ENCODE measurements at places on chromosomes 7 and 10.

GRCh38 chr7:64893401-64893800 lies 9.7 kb upstream of the ZNF273 start:
- DNase-seq: no peak

- DNase-seq: no peak
Measured at GRCh38 chr10:75049316-75050148, 61.9 kb upstream of the SAMD8 start.

DNA sequence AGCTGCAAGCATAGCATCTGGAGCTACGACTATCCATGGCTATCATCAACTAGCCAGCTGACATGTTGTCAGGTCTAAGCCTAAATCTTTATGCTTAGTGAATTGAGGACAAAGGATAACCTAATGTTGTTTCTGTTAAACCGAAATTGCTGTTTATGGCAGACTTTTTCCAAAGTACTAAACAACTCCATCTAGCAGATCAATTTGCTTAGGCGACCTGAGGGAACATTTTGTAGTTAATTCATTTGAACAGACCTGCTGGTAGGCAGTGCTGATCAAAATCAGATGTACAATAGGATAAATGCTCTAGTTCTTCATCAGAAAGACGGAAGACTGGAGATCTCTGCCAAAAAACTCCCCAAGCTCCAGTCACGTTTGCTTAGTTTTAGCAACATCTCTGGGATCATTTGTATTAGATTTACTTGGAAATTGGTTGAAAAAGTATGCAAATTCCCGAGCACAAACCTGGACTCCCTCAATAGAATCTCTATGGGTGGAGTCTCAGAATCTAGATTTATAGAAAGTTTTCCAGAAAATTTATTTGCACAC lies 301.6 kb upstream of the NRP1 start:
- DNase-seq: no peak

- no peak for DNase-seq
Measured at GRCh38 chr7:32142649-32143048, 72.4 kb upstream of the PDE1C start.

GRCh38 chr7:116738378-116738777 lies 66.4 kb downstream of the MET start:
- DNase-seq: no peak

- no peak for DNase-seq
Measured at GRCh38 chr10:123157210-123157609, 3.0 kb downstream of the BUB3 start.

- no peak for DNase-seq
Measured at GRCh38 chr10:21463436-21463835, 62.0 kb downstream of the SKIDA1 start.

DNA sequence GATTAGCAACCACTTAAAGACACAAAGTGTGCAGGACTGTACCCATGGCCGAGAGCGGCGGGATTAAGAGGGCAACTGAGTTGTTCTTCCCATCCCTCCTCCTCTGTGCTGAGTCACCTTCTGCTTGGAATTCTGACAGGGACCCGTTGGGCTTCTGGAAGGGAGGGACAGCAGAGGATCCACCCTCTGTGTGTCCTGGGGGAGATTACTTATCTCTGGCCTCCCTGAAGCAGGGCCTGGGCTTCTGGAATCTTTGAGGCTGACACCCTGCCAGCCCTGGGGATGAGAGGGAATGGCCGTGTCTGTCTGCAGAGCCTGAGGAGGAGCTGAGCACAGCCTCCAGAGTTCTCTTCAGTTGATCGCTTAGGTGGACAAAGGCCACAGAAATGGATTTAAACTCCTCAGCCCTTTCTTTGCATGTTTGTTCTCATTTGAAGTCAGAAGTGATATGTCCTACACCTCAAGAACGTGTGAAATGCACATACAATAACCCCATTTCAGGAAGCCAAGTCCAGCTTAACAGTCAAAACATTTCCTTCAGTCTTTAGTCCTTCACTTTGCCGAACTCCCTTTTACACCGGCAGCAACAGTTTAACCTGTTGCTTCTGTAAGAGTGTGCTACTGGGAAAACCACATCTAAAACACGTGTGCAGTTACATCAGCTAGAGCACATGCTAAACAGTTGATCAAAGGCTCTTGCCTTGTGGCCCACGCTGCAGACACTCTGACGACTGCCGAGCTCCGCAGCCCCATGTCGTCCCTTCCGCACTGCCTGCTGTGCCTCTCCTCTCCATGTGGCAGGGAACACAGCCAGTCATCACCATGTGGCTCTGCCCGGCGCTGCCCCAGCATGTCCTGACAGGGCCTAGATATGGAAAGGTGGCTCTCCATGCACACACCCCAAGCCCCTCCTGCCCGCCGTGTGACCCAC lies 55.7 kb downstream of the IKZF1 start:
- no peak for DNase-seq

- DNase-seq: no peak
Measured at GRCh38 chr10:102508506-102508905, 4.7 kb downstream of the SUFU start.

GRCh38 chr7:33921216-33921938 lies 16.0 kb downstream of the BMPER start:
- DNase-seq: no peak

DNA sequence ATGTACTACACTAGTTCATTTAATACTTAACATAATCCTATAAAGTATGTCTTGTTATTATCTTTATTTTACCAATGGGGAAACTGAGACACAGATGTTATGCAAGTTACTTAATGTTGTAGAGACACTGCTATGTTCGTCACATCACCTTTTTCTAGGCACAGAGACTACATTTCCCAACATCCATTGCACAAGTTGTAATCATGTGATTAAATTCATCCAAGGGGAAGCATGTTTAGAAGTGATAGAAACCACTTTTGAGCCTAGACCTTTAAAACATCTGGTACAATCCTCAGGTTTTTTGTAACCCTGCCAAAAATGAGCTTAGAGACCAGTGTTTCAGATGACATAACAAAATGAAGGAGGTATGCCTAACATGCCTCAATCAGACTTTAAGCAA lies 386.8 kb upstream of the HPS1 start:
- DNase-seq: no peak

DNA sequence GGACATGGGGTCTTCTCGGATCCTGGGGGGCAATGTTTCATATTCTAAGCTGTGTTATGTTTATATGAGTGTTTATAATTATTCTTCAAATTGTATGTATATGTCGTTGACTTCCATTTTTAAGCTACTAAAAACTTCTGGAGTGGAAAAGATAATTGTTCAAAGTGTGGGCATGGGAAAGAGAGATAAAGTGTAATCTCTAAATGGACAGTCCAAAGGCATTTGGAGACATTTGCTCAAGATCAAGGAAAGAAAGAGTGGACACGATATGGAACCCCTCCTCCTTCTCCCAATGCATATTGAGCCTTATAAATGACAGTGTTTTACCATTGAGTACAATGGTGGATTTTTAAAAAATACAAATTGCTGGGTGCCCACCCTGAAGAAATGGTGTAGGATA lies 81.1 kb downstream of the SDHAF3 start:
- no peak for DNase-seq

DNA sequence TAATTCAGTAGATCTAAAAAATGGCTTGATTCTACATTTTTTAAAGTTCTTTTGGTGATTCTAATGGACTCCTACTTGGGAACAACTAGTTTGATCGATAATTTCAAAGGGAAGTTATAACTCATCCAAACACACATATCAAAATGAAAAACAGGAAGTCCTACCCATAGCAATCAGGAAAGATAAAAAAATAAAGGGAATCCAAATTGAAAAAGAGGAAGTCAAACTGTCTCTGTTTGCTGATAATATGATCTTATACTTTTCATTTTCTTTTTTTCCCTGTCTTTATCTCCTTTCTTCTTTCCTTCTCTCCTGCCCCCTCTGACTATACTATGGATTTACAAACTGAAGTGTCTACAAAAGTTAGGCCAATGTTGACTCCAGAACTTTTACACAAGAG lies 118.8 kb downstream of the IQUB start:
- no peak for DNase-seq

DNA sequence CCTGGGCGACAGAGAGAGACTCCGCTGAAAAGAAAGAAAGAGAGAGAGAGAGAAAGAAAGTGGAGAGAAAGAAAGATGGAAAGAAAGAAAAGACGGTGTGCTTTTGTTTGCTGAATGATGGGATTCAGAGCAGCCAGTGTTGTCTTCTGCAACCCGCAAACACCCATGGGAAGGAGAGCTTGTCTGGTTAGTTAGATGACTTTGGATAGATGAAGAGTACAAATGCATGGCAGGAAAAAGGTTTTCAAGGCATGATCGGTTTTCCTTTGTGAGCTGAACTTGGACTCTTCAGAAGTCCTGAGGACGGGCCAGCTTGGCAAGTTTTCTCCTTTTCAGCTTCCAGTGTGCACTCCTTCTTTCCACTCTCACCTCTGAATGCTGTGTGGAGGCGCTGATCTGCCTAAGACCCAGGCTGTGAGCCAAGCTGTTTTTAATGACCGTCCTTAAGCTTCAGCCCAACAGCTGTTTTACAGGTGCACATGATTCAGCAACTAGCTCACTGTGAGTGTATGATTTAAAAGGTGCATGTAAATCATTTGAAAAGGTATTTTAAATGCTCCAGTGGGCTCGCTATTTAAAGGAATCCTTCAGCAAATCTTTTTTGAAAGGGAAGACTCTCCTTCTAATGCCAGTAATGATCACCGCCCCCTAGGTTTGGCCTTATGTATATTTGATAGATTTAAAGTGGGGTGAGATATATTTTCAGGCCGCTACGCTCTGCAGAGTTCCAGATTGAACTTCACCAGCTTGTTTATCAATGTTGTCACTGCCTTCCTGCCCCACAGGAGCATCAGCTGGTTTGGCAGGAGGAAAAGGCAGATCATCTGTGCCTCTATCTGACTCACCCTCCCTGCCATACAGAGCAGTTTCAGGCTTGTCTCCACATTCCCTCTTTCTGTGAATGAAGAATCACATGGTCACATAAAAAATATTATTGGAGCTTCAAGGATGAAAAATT lies 115.0 kb downstream of the PLXDC2 start:
- DNase-seq: no peak

DNA sequence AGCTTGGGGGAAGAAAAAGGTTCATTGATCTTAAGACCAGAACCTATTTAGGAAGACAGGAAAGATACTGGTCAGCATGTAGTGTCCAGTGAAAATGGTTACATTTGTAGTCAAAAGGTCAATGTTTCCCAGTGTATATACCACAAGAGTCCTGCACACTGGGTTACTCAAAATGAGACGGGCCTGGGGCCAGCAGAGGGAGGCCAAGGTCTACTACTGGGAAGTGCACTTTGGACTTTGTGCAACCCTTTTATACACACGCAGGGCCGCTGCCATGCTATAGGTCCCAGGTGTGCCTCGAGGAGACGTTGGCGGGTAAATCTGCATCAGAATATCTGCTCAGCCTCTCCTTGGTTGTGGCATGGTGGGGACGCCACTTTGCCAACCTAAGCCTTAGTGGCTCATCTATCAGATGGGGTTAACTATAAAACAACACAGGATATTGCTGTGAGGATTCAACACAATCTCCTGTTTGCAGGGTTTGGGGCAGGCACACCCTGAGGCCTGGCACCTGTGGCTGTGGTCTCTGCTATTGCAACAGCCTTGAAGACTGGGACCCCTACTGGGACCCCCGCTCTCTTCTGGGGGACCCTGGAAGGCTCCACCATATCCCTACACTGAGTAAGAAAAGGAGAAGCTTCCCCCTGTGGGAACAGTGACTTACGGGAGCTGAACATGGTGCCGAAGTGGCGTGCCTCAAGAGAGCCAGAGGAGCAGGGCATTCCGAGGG lies 19.7 kb downstream of the CLRN3 start:
- no peak for DNase-seq

GRCh38 chr10:15189133-15189885 lies 20.8 kb upstream of the NMT2 start:
- no peak for DNase-seq

- DNase-seq: no peak
Measured at GRCh38 chr10:122798704-122799231, 46.9 kb downstream of the CUZD1 start.

GRCh38 chr7:11228515-11228914 lies 254.8 kb downstream of the PHF14 start:
- DNase-seq: peak; percentile 59

GRCh38 chr7:34928052-34928451 lies 109.2 kb downstream of the DPY19L1 start:
- DNase-seq: peak; percentile 17

- DNase-seq: no peak
Measured at GRCh38 chr10:131513445-131513844, 201.9 kb upstream of the TCERG1L start.

GRCh38 chr7:101681170-101682007 lies 52.3 kb upstream of the MYL10 start:
- DNase-seq: no peak

- no peak for DNase-seq
Measured at GRCh38 chr10:45180946-45181875, 134.2 kb downstream of the OR13A1 start.

DNA sequence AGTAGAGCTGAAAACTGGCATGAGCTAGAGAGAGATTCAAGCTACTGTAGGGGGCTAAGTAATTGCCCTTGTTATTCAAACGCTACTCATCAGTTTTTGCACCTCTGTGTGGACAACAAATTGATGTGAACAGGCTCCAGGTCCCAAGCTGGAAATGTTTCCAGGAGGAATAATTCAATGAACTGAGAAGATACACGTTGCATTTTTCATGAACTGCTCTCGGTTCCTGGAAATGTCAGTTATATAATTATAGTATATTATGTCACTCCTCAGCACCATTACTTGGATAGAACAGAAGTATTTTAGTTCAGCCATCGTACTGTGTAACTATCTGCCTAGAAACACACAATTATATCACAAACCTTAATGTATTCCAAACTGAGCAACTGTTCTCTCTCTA lies 65.9 kb upstream of the A1CF start:
- DNase-seq: no peak

GRCh38 chr10:120402147-120402766 lies 54.8 kb upstream of the PLPP4 start:
- no peak for DNase-seq

GRCh38 chr7:134193240-134193639 lies 66.1 kb downstream of the LRGUK start:
- no peak for DNase-seq

- no peak for DNase-seq
Measured at GRCh38 chr7:114944745-114945625, 23.1 kb downstream of the MDFIC start.

DNA sequence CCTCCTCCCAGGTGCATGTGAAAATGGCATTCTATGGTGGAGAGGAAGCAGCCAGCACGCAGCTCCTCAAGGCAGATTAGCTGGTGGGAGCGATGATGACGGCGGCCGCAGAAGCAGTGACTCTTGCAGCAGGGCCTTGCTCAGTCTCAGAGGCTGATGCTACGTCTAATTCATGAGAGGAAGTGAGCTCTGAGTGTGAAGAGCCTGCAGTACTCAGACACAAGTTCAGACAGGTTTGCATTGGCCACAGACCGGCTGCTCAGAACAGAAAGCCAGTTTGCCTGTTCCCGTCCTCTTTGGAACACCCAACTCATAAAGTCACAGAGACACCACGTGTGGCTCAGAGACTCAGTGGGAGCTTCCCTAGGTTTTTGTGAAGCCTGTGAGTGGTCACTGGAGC lies 136.5 kb downstream of the ADARB2 start:
- DNase-seq: no peak

DNA sequence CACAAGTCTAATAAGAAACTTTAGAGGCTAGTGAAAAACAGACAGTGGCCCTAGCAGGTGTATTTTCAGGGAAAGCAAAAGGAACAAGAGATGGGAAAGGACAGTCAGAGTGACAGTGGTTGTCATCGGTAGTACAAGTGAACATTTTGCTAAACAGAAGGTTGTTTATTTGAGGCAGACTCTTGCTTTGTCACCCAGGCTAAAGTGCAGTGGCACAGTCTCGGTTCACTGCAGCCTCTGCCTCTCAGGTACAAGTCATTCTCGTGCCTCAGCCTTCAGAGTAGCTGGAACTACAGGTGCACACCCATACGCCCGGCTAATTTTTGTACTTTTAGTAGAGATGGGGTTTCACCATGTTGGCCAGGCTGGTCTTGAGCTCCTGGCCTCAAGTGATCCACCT lies 195.8 kb downstream of the RELN start:
- no peak for DNase-seq
